ENCODE measurements at places on chromosomes 1 and 21. TPM values are rescaled to one million over a fixed set of nuclear protein-coding genes. Genes with fewer than 3 reads are reported as not detected.

RABIF gene
- total RNA-seq: 3.6 TPM

GRCh38 chr21:44583800-44584147, 3.4 kb upstream of the KRTAP10-5 start:
- no peak for DNase-seq

- DNase-seq: peak; percentile 93
These were observed 3.2 kb downstream of the ATP8B2 start for GRCh38 chr1:154328318-154329151.

DNA sequence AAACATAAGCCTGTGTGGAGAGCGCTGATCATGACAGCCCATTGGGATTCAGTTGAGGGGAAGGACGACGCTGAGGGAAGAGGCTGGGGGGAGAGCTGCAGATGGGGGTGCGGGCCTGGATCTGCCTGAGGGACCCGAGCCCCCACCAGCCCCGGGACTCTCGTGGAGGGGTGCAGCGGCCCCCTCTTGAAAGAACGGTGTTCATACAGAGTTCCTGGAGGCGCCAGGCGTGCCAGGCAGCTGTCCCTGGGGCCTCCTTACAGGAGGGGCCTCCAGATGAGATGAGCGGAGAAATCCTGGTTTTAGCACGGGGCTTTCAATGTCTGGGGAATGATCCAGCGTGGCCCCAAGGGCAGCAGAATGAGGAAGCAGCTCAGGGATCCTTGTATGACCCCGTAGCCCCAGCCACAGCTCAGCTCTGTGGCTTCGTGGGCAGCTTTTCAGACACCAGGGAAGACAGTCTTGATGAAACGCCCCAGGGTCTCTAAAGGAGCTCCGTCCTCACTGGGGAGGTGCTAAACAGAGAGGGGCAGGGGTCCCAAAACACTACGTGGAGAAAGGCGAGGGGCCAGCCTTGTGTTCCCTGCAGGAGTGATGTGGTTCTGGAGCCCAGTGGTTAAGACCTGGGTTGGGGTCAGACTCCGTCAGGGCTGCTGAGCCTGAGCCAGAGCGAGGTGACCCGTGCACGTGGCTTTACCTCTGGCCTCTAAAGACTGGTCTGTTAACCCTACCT, 7.2 kb upstream of the DSCAM start:
- DNase-seq: no peak

DNA sequence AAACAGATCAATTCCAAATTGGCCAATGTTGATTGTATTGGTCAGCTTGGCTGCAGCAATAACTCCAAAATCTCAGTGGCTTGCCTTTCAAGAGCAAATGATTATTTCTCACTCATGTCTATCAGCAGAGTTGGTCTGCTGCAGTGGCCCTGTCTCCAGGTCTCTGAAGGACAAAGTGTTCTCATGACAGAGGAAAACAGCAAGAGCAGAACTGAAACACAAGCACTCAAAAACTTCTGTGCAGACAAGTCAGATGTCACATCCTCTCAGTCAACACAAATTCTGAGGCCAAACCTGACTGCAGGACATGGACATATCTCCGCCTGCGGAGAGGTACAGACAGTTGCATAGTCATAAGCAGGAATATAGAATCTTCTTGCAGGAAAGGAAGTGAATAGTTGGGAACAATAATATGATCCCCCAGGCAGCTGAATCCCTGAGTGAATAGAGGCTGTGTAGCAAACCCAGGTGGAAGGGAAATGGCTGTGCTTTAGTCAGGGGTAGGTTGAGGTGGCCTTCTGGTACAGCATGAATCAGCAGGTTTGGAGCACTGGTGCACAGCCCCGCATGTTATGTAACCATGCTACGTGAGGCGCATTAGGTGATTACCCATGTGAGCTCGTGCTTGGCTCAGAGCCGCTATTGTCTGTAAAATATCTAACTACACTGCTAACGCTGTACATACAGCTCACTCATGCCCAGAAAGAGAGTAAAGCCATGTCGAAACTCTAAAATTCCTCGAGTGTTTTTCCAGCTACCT, 17.1 kb upstream of the UBE2U start:
- DNase-seq: no peak

GRCh38 chr1:84101204-84101603, 42.9 kb upstream of the PRKACB start:
- DNase-seq: no peak
